ENCODE measurements at places on chromosomes 2 and 18.

DNA sequence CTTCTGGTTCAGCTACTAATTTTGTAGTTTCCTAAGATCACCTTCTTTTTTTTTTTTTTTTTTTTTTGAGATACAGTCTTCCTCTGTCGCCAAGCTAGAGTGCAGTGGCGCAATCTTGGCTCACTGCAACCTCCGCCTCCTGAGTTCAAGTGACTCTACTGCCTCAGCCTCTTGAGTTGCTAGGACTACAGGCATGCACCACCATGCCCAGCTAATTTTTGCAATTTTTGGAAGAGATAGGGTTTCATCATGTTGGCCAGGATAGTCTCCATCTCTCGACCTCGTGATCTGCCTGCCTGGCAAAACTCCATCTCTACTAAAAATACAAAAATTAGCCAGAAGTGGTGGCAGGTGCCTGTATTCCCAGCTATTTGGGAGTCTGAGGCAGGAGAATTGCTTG, 301.5 kb upstream of the TFPI start:
- no peak for DNase-seq

DNA sequence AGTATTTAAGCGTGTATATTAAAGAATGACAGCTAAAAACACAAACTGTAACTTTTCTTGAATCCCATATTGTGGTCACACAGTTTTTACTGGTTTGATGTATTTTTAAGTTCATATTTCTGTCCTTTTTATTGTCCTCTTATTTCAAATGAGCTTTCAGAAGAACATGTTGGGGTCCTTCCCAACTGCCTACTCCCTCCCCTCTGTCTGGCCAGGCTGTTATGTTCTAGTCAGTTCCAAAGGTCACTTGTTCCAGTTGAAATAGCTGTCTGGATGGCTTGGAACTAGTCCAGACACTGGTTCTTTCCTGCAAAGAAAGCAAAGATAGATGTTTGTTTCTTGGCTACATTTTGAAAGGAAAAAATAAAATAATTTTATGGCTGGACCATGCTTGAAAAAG, 306.9 kb downstream of the GULP1 start:
- DNase-seq: no peak

DNA sequence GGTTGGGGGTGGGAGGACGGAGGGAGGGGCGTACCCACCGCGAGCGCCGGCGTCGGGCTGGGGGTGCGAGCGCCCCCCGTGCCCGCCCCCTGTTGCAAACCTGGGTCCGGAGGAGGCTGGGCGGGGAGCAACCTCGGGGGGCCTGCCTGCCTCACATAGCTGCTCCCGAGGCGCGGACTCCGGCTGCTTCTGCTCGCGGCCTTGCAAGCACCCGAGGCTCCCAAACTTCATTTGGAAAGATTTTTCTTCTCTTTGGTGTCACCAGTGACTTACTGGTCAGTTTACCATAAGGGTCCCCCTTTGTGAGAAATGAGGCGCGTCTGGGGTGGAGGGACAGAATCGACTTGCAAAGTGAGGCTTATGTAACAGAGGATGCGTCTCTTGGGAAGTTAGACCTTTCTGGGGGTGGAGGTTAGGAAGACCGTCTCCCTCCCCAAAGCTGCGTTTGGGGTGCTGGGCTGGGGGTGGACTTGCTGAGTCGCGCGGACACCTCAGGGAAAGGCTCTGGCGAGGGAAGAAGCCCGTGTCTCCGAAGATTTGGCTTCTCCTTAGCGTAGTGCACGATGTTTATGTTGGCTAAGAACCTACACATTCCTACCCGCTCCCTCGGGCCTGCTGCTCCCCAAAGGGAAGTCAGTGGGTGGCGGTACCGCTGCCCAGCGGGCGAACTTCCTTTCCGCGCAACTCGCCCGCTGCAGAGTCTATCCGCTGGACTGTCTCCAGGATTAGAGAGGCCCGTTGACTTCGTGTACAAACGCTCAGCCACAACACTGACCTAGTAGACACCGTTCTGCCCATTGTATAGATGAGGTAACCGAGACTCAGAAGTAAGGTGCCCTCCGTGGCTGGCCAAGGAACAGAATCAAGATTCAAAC, 559 bp downstream of the TMEM37 start:
- DNase-seq: no peak

- no peak for DNase-seq
Observed at GRCh38 chr2:219399716-219400478, 12.2 kb upstream of the DNPEP start.

DNA sequence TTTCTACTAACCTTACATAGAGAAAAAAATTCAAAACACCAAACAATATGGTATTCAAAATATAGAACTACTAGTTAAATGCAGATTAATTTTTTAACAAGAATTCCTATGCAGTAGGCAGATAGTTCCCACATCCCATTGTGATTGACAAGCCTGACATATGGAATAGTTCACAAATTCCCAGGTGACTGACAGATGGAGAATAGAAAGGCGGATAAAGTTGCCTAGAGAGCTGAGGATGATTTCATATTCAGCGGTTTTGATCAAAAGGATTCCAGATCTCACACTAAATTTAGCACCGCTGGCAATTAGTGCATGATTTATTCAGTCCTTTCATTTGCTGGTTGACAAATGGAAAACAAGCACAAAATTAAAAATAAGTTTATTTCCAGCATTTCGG, 733.7 kb upstream of the POU3F3 start:
- no peak for DNase-seq

DNA sequence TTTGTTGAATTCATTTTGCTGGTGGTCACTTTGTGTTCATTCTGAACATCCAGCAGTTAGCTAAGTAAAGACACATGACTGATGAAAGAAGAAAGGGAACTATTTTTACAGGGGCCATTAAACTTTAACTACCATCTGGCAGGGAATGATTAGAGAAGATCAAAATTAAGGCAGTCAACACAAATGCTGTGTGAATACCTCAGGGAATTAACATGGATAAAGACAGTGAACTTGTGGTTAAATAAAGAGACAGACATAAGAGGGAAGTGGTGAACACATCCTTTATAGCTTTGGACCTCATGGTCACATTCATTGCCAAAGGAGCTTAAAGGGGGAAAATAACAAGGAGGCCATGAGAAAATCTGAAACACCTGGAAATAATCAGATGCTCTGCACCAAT, 52.6 kb upstream of the ATP5MC3 start:
- DNase-seq: no peak

Measured in T-cell (primary cell).